ENCODE measurements at places on chromosomes 12 and 14.

GRCh38 chr14:27389402-27389801 is 791.6 kb upstream of the NOVA1 start:
- DNase-seq, result no peak

DNA sequence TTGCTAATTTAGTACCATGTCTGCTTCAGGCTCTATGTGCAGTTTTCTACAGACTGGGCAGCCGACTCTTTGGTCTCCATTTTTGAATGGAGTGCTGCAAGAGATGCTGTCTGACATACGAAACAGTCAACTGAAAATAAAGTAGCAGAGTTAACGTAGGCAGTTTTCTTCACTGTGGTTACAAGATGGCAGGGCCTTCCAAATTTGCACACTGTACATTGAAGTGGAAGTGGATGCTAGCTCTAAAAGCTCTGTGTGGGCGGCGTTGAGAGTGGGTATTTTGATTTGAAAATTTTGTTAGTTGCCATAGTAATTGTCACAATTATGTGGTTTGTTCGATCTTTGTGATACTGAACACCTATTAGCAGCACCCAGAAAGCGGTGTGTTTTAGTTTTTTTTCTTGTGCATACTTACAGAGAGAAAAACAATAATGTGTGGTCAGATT is 154.9 kb upstream of the ATP2B1 start:
- no peak for DNase-seq

GRCh38 chr12:132614861-132615578 is 3.6 kb upstream of the P2RX2 start:
- peak; percentile 59 for DNase-seq

DNA sequence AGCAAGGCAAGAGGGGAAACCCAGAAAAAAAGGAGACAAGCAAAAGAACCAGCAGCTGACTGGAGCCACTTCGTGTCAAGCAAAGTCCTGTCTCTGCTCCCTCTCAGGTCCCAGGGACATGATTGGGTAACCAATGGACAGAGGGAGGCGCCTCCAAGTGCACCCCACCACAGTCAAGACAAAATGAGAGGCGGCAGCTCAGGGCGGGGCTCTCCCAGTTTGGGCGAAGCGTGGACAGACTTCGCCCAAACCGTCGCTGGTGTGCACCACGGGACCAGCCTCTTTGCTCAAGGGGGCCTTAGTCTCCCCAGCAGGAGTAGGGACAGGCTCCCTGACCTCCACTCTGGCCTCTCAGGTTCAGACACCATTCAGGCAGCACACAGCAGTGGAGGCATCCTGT is 1.5 kb upstream of the BEGAIN start:
- DNase-seq, result no peak

- no peak for DNase-seq
Observed at GRCh38 chr14:55589171-55589570, 9.2 kb downstream of the KTN1 start.

DNA sequence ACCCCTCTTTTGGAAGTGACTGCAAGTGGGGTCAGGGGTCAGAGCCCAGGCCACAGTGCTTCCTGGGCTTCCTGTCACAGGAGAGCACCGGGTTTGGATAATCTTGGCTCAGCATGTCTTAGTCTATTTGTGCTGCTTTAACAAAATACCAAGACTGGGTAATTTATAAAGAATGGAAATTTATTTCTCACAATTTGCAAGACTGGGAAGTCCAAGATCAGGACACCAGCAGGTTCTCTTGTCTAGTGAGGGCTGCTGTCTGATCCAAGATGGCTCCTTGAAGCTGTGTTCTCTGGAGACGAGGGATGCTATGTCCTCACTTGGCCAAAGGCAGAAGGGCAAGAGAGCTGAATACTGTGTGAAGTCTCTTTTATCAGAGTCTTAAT is 74.1 kb downstream of the RIN3 start:
- no peak for DNase-seq

GRCh38 chr12:116977465-116978380 is 67.0 kb downstream of the FBXW8 start:
- no peak for DNase-seq

DNA sequence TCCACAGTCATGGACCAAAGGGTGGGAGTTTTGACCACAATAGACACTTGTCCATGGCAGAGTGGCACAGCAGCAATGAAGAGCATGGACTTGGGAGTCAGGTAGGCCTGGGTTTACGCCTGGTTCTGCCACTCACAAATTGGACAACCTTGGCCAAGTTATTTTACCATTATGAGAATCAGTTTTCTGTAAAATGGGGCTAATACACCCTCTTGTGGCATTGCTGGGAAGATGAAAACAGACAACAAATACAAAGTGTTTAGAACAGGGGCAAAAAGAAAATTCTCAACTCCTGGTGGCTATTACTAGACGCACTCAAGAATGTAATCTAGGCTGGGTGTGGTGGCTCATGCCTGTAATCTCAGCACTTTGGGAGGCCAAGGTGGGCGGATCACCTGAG is 2.6 kb downstream of the C12orf43 start:
- DNase-seq, result no peak

- DNase-seq, result no peak
Observed at GRCh38 chr12:54736549-54736948, 88.4 kb upstream of the DCD start.

DNA sequence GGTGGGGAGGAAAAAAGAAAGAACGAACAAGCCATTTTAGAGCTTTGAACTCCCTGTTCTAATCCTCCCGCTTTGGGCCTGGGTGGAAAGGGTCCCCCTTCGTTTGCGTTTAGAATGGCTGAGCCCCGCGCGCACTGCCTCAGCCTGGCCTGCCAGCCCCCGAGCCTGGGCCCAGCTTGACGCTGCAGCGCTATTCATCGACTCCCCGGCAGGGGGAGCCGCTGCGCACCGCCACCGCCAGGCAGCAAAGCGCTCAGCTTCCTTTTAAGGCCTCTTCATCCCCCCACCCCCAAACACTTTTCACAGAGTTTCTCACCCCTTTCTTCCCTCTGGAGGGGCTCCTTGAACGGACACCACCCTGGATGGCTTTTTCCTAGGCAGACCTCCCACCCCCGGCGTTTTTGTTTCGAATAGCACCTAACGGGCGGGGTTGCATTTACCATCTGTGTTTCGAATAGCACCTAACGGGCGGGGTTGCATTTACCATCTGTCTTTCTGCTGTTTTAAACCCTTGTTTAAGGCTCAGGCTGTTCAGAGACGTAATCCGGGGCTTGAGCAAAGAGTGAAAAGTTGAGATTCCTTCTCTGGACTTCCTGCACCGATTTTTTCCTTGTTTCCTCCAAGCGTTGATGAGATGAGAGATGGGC is 56.4 kb upstream of the PIWIL1 start:
- DNase-seq, result no peak

DNA sequence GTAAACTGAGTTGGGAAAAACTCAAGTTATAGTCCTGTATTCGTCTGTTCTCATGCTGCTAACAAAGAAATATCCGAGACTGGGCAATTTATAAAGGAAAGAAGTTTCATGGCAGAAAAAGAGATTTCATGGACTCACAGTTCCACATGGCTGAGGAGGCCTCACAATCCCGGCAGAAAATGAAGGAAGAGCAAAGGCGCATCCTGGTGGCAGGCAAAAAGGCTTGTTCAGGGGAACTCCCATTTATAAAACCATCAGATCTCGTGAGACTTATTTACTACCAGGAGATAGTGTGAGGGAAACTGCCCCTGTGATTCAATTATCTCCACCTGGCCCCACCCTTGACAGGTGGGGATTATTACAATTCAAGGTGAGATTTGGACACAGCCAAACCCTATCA is 292.6 kb upstream of the SYT1 start:
- DNase-seq, result no peak

- DNase-seq, result no peak
Observed at GRCh38 chr12:16385782-16386646, 38.6 kb downstream of the MGST1 start.

GRCh38 chr12:39368891-39369290 is 74.0 kb downstream of the KIF21A start:
- no peak for DNase-seq

DNA sequence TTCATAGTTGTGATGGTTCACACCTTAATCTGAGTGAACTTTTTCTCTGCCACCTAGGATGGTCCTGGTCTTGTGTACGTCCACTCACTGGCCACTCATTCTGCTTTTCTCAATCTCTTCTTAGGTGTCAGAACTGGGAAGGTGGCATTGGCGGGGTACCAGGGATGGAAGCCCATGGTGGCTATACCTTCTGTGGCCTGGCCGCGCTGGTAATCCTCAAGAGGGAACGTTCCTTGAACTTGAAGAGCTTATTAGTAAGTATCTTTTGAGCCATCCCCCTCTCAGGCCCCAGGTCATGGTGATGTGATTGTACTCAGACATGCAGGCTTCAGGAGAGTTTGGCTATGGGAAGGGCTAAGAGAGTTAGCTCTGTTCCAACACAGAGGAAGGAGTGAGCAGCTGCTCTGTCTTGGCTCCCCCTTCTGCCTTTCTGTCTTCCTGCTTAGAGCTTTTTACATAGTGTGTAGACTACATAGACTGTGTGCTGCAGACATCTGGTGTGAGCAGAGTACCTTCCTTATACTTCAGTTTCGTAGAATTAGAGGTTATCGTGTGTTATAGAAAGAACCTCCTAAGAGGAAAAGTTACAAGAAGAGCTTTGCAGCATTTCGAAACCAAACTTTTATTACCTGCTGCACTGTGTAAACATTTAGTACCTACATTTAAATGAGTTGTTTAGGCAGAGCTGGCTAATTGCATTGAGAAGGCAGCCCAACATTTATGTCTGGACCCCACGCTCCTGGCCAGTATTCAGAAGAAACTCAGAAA is 54.2 kb downstream of the FNTB start:
- no peak for DNase-seq

DNA sequence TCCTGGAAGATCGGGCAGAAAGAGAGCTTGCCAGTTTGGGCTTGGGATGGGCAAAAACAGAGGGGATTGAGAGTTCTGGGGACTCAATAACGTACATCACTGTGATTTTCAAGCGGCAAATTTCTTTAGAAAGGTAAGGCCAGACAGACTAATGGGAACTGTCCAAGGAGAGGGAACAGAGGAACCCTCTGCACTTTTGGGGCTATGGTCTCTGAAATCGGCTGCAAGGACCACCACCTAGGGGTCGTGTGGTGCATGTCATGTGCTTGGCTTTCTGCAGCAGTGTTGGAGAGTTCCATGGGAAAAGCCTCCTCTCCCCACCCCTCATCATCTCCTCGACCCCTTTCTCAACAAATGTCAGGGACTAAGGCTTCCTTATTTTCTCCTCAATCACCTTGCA is 79.6 kb downstream of the PPM1A start:
- DNase-seq, result no peak

DNA sequence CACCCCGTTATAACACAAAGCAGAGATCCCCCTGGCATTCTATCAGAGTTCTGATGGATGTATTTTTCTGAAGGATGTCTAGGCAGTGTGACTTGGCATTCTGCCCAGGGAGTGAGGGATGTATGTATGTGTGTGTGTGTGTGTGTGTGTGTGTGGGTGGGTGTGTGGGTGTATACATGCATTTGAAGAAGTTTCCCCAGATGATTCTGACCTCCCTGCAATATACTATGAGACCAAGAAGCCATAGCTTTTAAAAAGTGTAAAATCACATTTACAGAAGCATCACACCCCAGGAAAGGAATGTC is 59.7 kb upstream of the NAP1L1 start:
- no peak for DNase-seq

GRCh38 chr12:95898081-95898480 is 39.3 kb downstream of the SNRPF start:
- no peak for DNase-seq

GRCh38 chr14:32296366-32296765 is 32.7 kb upstream of the AKAP6 start:
- no peak for DNase-seq

DNA sequence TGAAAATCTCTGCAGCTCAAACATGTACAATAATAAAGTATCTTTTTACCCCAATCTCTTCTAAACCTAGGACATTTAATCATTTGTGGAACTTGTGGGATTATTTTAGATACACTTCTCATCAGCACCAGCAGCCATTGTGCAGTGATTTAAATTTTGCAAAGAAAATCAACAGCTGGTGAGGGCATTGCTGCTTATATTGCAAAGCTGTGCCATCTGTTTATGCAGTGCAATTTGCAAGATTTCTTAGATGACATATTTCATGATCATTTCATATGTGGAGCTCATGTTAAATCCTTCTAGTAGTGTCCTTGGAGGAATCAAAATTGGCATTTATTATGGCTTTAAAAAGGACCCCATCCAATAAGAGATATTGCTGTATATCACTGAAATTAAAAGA is 320.7 kb downstream of the BTG1 start:
- DNase-seq, result no peak

DNA sequence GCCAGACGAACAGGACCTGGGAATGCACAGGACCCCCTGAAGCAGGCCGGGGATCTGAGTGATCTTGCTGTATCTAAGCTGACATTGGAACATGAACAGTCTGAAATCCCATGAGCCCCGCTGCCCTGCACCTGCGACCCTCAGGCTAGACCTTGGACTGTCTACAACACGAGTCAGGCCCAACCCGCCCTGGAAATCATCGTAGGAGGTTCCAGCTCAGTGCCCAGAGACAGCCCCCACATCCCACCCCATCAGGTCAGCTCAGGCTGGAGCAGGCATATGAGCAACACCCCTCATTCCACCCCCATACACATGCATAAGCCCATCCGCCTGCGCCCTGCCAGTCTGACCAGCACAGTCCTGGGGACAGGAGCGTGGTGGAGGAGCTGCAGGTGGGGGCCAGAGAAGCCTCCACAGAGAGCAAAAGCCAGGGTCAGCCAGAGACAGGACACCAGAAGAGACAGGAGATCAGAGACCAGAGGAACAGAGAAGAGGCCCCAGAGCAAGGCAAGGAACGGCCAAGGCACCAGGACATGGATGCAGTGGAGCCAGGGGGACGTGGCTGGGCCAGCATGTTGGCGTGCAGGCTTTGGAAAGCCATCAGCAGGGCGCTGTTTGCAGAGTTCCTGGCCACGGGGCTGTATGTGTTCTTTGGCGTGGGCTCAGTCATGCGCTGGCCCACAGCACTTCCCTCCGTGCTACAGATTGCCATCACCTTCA is at the start of gene AQP6:
Gene AQP6, plus strand, starts transcription at position 307 of the 720 bp plus-strand sequence. Its CDS starts 227 bp downstream, at position 534.
- DNase-seq, result no peak

GRCh38 chr14:101374373-101375338 is 186.6 kb upstream of the DIO3 start:
- DNase-seq, result no peak

GRCh38 chr14:40525314-40525713 is 1081.4 kb upstream of the LRFN5 start:
- no peak for DNase-seq

- no peak for DNase-seq
Observed at GRCh38 chr12:116182359-116183063, 95.0 kb downstream of the MED13L start.

All from activated CD4-positive, CD25-positive, alpha-beta regulatory T cell (primary cell).